ENCODE measurements at places on chromosomes 6 and 20. TPM values are rescaled to one million over a fixed set of nuclear protein-coding genes. Genes with fewer than 3 reads are reported as not detected.

DNA sequence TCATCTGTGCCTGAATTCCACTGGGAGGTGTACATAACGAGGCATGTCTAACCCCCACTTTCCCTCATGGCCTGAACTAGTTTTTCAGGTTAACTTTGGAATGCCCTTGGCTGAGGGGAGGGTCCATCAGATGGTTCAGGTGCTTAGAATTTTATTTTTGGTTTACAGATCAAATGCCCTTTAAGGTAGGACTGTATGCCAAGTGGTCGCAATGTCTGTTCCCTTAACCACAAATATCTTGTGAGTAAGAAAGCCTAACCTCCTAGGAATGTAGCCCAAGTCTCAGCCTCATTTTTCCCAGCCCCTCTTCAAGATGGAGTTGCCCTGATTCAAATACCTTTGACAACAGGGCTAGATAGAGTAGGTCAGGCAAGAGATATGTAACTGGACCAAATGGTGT, 78.4 kb downstream of the RNASET2 start:
- no peaks in the 10 kb centered on the region for H3K36me3 ChIP-seq
- DNase-seq = no peak
- H3K4me1 ChIP-seq = no peaks in the 10 kb centered on the region
- H3K27ac ChIP-seq = no peak overlapping the region
- H3K27me3 ChIP-seq = no peaks in the 10 kb centered on the region

DNA sequence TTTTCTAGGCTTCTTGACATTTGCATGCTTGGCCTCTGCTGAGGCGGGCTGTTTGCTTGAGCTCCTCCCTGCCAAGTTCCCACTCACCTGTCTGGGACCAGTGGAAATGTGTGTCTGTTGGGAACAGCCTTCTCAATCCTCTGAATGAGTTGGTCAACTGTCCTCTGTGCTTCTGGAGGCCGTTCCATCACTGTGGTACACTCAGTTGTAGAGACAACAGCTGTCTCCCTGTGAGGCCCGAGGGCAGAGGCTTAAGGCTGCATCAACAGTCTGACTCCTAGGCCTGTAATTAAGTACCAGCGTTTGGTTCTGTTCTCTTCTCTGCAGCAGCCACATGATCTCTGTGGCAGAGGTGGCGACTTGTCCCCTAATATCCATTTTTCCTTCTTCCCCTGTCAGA, 110.9 kb downstream of the CDC5L start:
- no peak for DNase-seq
- no peaks in the 10 kb centered on the region for H3K36me3 ChIP-seq
- no peak overlapping the region for H3K4me3 ChIP-seq

DNA sequence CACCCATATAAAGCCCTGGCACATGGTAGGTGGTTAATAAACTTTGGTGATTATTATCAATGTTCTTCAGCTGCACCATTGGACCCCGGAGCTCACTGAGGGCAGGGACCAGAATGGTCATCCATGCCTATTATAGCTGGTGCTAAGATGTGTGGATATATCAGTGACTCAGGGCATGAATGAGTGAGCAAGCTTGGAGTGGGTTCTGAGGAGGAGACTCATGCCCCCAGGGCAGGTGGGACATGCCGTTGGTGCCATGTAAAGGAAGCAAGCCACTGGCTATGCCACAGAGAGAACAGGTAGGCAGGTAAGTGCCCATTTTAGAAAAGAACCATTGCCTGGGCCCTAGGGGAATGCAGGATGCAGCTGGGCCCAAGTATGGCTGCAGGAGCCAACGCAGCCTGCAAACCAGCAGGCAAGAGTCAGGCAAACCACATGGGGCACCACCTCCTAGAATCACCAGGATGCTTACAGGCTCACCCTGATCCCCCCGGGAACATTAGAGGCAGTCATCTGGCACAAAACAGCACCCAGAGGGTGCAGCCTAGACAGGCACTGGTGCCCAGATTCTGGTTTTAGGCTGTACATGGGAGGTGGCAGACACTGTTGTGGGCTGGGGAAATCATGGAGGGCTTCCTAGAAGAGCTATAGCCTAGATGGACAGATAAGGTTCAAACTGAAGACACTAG, 23.5 kb downstream of the PLAGL2 start:
- no peak for DNase-seq
- no peak overlapping the region for H3K4me3 ChIP-seq
- peaks cover 8% of the 10 kb centered on the region for H3K4me1 ChIP-seq
- no peaks in the 10 kb centered on the region for H3K36me3 ChIP-seq
- H3K27me3 ChIP-seq = no peaks in the 10 kb centered on the region

DNA sequence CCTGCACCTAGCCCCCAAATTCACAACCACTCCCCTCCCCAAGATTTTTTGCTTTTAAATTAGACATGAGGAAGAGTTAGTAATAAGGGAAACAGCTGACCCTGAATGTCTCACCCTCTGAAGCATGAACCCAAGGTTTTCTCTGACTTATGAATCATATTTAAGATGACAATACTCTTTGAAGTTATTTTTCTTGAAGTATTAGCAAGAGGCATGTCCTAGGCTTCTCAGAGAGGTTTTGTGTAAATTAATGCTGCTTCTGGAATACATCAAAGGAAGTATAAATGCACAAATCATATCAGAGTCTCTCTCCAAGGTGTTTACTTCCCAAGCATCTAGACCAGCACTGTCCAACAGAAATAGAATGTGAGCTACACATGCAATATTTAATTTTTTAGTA, 408.1 kb upstream of the MARCKS start:
- no peak overlapping the region for H3K4me3 ChIP-seq
- no peaks in the 10 kb centered on the region for H3K27me3 ChIP-seq
- no peaks in the 10 kb centered on the region for H3K4me1 ChIP-seq
- DNase-seq = no peak
- H3K27ac ChIP-seq = no peak overlapping the region
- no peaks in the 10 kb centered on the region for H3K36me3 ChIP-seq

- H3K36me3 ChIP-seq = no peaks in the 10 kb centered on the region
- H3K27ac ChIP-seq = no peak overlapping the region
- no peak overlapping the region for H3K4me3 ChIP-seq
- H3K27me3 ChIP-seq = no peaks in the 10 kb centered on the region
- H3K4me1 ChIP-seq = no peaks in the 10 kb centered on the region
Observed at GRCh38 chr20:2942439-2942838, 69.2 kb downstream of the PTPRA start.

- no peak overlapping the region for H3K27ac ChIP-seq
- DNase-seq = no peak
- no peak overlapping the region for H3K4me3 ChIP-seq
- no peaks in the 10 kb centered on the region for H3K27me3 ChIP-seq
Observed at GRCh38 chr6:127225497-127225896, 41.2 kb upstream of the RNF146 start.

DNA sequence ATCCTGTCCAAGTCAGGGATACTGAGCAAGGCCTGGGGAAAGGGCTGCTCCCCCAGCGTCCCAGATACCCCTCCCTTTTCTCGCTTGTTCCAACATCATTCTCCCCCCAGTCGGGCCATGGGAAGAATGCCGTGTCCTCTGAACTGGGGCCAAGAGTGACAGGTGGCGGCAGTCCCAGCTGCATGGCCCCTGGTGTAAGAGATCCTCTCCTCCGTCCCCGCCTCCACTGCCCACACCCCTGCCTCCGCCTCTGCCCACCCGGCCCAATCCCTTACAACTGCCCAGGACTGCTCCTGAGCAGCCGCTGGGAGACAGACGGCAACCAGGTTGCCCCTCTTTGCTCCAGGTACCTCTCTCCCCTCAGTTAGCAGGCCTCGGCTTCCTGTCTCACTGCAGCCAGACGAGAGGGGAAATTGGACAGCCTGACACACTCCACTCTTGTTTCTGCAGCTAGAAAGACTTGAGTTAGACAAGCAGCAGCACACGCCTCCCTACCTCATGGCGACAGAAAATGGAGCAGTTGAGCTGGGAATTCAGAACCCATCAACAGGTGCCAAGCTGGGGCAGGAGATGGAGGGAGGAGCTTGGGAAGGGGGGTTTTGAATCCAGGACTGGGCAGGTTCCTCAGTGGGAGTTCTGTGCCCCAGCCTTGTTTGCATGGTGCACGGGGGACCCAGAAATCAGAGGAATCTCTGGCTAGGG, at the start of gene MYLK2:
Gene MYLK2 (plus strand): TSS at position 274 of the 702 bp plus-strand sequence. CDS start 225 bp downstream, at position 499.
- no peaks in the 10 kb centered on the region for H3K36me3 ChIP-seq
- DNase-seq = no peak
- H3K27me3 ChIP-seq = no peaks in the 10 kb centered on the region
- no peak within 1 kb of the TSS for H3K4me3 ChIP-seq

Gene PNLDC1
- total RNA-seq = not detected

Gene SRPK1
- total RNA-seq = 76.3 TPM

Gene ARFGEF3
- total RNA-seq = 0.88 TPM
